ENCODE measurements at places on chromosomes 12 and 14.

GRCh38 chr14:99270458-99271220 lies 1.4 kb downstream of the BCL11B start:
- no peak for DNase-seq

DNA sequence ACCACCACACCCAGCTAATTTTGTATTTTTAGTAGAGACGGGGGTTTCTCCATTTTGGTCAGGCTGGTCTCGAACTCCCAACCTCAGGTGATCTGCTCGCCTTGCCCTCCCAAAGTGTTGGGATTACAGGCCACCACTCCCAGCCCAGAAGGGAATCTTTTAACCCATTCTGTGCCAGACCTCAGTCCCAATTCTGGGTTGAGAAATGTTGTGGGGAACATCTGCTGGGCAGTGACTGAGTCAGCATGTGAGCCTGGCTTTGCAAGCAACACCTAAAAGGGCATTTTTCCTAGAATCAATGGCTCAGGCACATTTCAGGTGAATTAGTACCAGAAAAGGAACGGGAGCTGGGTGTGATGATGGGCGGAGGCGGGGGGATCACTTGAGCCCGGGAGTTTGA lies 7.6 kb upstream of the SPATS2 start:
- DNase-seq: no peak

- peak; percentile 74 for DNase-seq
Measured at GRCh38 chr14:75307700-75308379, 29.2 kb downstream of the FOS start.

- DNase-seq: no peak
Measured at GRCh38 chr14:89357655-89358297, 59.3 kb downstream of the FOXN3 start.

DNA sequence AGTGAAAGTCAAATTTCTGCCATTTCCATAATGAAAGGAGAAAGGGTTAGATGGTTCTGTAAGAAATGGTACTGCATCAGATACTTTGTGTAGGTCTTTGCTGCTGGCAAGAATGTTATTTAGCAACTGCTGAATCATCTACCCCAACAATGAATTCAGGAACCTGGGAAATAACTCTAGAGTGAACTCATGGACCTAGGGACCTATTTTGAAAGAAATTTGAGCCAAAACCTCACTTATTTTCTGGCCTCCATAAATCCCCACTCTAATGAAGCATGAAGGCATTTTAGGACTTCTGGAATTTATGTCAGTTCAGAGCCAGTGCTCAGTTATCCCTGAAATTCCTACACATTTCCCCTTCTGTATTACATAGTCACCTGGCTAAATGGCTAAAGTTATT lies 50.9 kb upstream of the CPNE8 start:
- no peak for DNase-seq

DNA sequence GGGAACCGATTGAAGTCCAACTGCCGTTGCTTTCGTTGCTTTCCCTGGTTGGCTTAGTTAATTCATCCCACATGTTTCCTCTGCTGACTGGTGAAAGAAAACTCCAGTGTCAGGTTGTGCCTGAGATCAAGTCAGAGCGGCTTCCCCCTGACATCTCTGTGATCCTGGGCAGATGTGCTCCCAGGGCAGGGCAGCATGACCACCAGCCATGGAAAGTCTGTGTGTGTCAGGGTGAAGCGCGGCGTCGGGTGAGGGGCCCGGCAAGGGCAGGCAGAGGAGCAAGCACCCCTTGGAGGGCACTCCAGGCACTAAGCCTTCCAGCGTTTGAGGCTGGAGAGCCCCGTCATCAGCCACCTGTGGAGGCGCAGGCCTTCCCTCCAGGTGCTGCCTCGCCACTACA lies 54.5 kb upstream of the IGF1 start:
- DNase-seq: no peak

- no peak for DNase-seq
Measured at GRCh38 chr12:7118881-7119280, 9.8 kb downstream of the RBP5 start.

GRCh38 chr12:117313926-117314325 lies 47.5 kb downstream of the NOS1 start:
- DNase-seq: no peak

DNA sequence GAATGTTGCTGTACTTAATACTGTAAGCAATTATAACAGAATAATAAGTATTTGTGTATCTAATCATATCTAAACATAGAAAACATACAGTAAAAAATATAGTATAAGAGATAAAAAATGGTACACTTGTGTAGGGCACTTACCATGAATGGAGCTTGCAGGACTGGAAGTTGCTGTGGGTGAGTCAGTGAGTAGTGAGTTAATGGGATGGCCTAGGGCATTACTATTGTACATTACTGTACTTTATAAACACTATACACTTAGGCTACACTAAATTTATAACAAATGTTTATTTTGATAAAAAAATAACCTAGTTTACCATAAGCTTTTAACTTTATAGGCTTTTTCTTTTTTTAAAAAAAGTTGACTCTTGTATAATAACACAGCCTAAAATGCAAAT lies 1071.2 kb upstream of the SEL1L start:
- no peak for DNase-seq

GRCh38 chr12:53564941-53565340 lies 57.7 kb upstream of the NPFF start:
- DNase-seq: no peak

DNA sequence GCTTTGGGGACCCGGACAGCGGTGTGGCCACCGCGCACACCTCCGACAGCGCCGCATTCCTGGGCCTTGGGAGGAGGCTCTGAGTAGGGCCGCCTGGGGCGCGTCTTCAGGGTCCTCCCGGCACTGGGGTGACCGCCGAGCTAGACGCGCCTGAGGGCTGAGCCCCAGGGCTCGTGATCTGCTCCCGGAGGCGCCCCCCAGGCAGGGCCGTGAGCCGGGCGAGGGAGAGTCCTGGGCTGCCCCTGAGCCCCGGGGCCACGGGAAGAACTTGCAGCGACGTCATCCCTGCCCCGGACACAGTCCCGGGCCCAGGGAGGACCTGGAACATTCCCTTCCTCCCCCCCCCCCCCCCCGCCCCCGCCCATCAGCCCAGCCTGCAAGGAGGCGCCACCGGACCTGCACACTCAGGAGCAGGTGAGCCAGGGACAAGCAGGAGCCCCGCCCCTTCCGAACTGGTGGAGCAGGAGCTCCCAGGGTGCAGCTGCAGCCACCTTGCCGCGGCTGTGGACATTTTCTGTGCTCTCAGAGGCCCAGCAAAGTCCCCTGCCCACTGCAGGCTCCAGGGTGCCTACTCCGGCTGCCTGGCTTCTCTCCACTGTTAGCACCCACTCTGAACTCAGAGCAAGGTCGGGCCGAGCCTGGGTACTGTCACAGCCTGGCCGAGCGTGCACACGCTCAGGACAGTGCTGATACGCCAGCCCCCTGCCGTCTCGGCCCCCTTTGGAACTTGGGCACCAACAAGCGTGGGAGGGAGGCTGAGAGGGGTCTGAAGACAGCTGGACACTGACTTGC lies 50.7 kb downstream of the A2M start:
- peak; percentile 8 for DNase-seq

DNA sequence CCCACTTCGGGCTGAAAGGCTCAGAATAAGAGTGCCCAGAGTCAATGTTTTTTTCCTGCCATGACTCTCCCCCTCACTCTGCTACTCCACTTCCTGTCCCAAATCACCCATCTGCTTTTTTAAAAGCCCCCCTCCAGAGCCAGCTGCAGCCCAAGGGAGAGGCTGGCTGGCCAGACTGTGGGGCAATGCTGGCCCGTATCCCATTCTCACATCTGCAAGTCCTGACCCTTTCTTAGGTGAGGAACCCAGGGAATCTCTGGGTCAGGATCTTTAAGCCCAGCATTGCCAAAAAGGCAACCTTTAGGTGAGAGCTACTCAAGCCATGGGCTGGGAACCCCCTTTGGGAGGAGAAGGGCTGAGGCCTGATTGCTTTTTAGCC lies 1.7 kb upstream of the ITGA5 start:
- no peak for DNase-seq

DNA sequence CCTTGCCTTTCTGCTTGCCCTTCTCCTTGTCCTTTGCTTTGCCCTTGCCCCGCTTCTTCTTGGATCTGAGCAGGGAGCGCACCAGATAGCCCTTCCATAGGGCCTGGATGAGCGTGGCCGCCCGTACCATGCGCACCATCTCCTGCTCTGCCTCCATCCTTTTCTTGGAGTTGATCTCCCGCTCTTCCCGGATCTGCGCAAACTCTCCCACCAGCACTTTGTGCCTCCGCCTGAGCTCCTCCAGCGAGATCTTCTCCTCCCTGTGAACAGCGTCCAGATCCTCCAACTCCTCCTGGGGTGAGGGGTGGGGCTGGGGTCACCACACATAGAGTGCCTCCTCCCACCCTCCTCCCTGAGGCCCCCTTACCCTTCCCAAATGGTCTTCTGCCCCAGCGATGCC lies 10.1 kb downstream of the RITA1 start:
- no peak for DNase-seq

DNA sequence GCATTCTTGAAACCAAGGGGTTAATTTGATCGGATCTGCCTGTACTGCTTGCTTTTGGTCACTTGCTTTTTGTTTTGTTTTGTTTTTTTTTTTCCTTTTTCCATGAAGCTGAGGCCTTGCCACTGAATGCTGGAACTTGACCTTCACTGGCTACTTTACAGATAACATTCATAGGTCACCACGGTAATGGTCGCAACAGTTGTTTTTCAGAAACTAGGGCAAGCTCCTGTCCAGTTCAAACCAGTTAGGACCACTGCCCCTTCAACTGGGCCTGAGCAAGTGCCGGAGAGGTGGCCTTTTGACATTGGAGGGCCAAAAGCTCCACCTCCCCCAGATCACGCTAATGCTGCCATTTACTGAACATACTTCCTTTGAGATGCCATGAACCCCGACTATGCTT lies 147.6 kb downstream of the FOXN3 start:
- no peak for DNase-seq

GRCh38 chr14:31937730-31938346 lies 139.3 kb upstream of the ARHGAP5 start:
- DNase-seq: peak; percentile 85

DNA sequence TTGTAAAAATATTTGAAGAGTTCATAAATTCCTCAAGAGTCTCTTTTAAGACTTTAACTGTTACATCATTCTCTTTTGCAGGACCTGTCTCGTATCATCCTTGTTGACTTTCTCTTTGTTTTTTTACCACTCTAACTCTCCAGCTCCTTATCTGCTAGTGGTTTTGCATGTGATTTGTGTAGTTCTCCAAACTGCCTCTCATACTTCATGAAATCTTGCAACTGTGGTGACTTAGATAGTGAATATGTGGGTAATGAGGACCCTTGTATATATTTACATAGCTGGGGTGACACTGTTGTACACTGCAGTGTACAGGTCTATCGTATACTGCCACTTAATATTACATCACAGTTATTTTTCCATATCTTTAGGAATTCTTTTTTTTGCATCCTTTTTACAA lies 40.2 kb upstream of the EMP1 start:
- no peak for DNase-seq

- DNase-seq: no peak
Measured at GRCh38 chr12:58458102-58458501, 462.2 kb downstream of the LRIG3 start.
